ENCODE measurements at places on chromosomes 5 and 9.

GRCh38 chr9:19485193-19485592 is 76.4 kb downstream of the ACER2 start:
- no peak for DNase-seq

DNA sequence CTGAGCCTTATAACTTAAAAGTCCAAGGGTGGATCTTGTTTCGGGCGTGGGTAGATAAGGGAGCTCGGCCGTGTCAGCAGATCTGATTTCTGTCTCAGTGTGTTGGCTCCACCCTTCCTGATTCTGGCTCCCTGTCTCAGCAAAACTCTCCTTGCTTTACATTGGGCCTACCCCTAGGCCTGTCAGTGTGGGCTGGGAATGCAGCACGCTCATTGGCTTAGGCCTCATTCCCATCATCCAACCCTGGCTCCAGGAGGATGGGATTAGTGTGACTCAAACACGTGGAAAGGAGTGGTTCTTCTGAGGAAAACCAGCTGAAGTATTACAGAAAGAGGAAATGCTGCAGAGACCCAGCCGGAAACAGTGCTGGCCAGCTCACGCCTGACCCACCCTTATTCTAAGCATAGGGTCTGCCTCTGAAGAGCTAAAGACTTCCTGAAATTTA is 59.9 kb downstream of the ZFAND5 start:
- peak; percentile 91 for DNase-seq

DNA sequence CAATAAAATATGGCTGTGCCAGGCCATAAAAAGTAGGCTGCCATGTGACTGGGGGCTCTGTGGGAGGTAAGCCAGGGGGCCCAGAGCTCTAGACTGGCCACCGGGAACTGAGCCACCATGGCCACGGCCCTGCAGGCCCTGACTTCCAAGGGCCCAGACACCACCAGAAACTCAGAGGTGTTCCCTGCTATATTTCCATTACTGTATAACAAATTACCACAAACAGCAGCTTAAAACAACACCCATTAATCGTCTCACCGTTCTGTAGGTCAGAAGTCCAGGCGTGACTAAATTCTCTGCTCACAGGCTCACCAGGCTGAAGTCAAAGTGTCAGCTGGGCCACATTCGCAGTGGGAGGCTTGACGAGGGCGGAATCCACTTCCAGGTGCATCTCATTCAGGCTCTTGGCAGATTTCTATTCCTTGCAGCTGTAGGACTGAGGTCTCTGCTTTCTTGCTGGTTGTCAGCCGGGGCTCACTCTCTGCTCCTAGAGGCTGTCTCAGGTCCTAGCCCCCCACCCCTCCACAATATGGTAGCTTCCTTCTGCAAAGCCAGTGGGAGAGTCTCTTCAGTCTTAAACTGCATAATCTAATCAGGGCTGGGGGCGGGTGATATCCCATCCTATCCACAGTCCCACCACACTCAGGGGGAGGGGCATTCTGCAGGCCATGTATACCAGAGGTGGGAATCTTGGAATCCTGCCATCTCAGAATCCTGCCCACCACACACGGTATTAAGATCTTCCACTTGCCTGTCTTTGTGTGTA is 125.4 kb downstream of the C5orf15 start:
- DNase-seq: peak; percentile 100

- DNase-seq: no peak
These were observed 64.4 kb downstream of the ARRDC3 start for GRCh38 chr5:91318724-91319123.

- DNase-seq: peak; percentile 79
These were observed 74.2 kb downstream of the SHB start for GRCh38 chr9:37994639-37995347.

- no peak for DNase-seq
These were observed 104.2 kb upstream of the RAI14 start for GRCh38 chr5:34551911-34552433.

DNA sequence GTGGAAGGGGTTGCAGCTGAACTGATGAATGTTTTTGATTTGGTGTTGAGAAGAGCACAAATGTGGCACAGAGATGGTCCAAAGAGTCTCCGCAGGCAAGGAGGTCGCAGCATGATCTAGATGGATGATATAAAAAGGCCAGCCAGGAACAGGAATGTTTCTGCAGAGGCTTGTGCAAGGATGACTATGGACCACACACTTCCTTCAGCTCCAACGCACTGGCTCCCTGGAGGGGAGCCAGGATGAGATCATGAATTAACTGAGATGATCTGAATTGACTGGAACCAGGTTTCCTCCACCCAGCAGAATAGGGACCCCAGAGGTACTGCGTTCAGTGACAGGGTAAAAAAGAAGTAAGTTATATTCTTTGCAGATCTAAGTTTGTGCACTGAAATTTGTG is 89.0 kb downstream of the ARSB start:
- no peak for DNase-seq

DNA sequence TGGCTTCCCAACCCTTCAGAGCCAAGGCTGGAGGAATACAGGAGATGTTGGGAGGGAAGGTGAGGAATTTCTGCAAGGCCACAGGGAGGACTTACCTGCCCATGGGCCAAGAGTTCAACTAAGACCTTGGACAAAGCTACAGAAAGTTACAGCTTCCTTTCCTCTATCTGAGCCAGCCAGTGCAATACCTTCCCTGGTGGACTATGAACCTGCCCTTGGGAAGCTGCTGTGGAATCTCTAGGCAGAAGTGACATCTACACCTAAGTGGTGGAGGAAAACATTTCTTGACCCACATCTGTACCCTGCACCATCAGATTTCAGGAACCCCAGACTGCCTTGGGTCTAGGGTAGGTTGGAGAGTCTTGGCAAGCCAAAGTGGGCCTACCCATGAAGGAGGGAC is 6.7 kb upstream of the SKP1 start:
- no peak for DNase-seq

GRCh38 chr9:77210116-77210515 is 32.8 kb downstream of the VPS13A start:
- DNase-seq: no peak

DNA sequence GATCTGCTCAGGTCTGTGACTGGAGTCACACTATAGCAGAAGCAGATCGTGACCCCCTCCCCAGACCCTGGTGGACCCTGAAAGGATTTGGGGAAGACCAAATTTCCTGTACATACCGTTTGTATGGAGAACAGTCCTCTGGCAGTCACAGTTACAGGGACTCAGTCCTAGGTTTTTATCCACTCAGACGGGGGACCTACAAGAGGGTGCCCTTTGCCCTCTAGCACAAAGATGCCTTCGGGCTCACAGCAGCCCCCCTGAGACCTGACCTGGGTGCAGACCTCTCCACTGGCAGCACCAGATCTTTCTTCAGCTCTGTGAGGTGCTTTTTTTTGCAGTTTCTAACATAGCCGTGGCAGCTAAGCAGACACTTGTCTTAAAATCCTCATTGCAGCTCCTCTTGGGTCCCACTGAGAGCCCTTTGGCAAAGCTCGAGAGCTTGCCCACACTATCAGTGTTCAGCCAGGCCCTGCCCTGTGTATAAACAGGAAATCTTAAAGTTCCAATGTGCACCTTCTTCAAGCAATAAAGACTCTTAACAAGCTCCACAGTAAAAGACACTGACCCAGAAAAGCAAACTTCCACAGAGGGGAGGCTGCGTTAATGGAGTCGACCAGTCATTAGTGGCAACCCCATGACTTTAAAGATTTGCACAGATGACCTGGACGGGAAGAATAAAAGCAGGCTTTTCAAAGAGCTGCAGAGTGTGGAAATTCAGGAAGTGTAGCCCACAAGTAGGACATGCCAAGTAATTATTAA is 71.8 kb upstream of the LHFPL2 start:
- DNase-seq: no peak

GRCh38 chr9:90801241-90801972 is at the start of gene SYK:
Gene SYK, plus strand, starts transcription at chr9:90801819. Its CDS starts 42,080 bp downstream, at chr9:90843899.
- peak; percentile 19 for DNase-seq

- DNase-seq: no peak
These were observed 6.3 kb downstream of the QSOX2 start for GRCh38 chr9:136239135-136239982.

- no peak for DNase-seq
These were observed 1107.8 kb upstream of the SEMA6A start for GRCh38 chr5:117682416-117682815.

DNA sequence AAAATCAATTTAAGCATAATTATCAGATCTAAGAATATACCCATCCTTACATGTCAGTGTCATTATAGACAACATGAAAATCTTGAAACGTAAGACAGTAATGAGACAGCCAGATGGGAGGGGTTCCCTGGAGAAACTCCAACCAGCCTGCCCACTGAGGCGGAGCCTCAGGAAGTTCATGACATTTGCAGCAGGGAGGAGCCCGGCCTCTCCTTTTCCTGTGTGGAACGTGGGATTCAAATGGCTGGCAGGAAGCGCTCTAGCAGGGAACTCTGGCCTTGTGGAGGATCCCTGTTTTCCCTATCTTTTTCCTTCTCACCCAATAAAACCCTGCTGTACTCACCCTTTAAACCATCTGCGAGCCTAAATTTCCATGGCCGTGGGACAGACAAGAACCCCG is 176.6 kb upstream of the KCNN2 start:
- no peak for DNase-seq

- no peak for DNase-seq
These were observed 8.4 kb downstream of the CFAP90 start for GRCh38 chr5:7842531-7842930.

- DNase-seq: peak; percentile 33
These were observed 621.2 kb upstream of the CDH6 start for GRCh38 chr5:30572279-30572678.

DNA sequence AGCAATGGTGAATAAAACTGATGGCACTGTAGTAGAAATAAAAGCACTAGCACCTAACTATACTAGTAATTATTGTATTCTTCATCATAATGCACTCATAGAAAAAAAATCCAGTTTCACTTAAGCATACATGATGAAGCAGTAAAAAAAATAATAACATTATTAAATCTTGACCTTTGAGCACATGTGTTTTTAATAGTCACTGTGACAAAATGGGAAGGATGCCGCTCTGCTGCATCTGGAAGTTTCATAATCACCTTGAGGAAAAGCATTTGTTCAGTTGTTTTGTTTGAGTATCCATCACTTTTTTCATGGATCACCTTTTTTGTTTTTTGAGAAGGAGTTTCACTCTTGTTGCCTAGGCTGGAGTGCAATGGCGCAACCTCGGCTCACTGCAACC is 13.2 kb downstream of the OR2K2 start:
- DNase-seq: no peak

- peak; percentile 63 for DNase-seq
These were observed 8.6 kb downstream of the HAPLN1 start for GRCh38 chr5:83711982-83712601.

DNA sequence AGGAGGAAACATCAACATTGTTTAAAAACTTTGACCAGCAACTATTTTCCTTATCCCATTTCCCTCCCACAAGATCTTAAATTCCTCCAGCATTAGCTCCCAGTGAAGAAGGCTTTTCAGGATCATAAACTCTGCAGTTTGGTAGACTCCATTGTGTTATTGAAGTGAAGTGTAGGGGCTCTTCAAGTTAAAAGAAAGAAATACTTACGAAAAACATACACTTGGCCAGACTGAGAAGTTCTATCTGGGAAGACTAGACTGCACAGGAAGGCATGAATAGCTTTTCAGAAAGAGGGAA is 22.3 kb downstream of the LIFR start:
- no peak for DNase-seq

- DNase-seq: peak; percentile 77
These were observed 956 bp downstream of the MBLAC2 start for GRCh38 chr5:90473396-90474234.

DNA sequence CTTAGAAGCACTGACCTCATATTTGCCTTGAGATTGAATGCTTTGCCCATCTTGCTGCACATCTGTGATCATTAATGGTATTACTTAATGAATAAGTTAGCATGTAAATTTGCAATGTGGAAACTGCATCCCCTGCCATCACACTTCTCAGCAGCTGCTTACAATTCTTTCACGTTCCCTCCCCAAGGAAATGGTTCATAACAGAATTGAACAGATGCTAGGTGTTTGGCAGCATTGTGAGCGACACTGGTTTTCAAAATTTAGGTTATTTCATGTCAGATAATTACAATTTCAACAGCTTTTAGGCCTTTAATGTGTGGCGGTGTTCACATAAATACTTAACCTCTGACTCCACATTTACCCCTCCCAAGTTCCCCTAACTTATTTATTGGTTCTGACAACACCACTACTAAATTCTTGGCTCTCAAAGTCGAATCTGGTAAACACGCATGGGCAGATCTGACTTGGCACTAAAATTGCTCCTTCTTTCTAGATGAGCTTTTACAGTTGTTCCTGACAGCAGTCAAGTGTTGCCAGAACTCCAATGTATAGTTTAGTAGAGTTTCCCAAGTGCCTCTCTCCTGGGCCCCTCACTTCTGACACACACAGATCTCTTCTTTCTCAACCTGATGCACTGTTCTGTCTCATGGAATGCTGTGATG is 46.8 kb downstream of the SLC1A3 start:
- no peak for DNase-seq

Measured in NCI-H82 (cell line).